Myocyte (in vitro differentiated cells): ENCODE measurements at places on chromosomes 16 and 17.

DNA sequence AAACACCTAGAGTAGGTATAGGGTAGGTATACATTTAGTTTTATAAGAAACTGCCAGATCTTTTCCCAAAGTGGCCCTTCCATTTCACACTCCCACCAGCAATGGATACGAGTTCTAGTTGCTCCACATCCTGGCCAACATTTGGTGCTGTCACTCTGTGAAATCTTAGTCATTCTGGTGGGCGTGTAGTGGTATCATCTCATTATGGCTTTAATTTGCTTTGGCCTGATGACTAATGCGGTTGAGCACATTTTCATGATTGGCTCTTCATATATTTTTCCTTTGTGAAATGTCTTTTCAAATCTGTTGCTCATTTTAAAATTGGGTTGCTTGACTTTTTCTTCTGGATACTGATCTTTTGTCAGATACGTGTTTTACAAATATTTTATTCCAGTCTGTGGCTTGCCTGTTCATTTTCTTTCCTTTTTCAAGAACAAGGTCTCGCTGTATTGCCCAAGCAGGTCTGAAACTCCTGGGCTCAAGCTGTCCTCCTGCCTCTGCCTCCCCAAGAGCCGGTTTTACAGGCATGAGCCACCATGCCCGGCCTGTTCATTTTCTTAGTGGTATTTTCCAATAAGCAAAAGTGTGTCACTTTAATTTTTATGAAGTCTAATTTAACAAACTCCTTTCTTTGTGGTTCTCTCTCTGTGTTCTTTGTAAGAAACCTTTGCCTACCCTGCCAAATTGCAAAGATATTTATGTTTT is 192.4 kb downstream of the SEC14L1 start:
- DNase-seq, result peak; percentile 96

GRCh38 chr17:64572682-64573154 is 65.9 kb downstream of the CEP95 start:
- no peak for DNase-seq

GRCh38 chr17:6701719-6702118 is 11.4 kb downstream of the SLC13A5 start:
- peak; percentile 17 for DNase-seq

DNA sequence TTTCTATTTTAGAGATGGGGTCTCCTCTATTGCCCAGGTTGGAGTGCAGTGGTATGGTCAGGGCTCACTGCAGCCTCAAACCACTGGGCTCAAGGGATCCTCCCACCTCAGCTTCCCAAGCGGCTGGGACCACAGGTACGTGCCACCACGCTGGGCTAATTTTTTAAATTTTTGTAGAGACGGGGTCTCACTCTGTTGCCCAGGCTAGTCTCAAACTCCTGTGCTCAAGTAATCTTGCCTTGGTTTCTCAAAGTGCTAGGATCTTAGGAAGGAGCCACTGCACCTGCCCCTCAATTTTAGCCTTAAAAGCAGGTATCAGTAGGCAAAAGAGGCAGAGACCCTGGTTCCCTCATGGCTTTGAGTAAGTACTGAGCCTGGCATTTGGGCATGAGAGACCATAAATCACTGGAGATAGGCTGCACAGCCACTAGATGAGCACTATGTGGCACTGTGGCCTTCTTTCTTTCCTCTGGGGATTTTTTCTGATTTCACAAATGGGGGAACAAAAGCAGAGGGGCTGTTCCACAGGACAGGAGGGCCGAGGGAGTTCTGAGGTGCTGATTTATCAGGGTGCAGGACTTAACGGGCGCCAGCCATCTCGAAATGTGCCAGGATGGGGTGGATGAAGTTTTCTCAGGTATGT is 82.2 kb downstream of the PLXDC1 start:
- DNase-seq, result peak; percentile 75

- peak; percentile 69 for DNase-seq
Measured at GRCh38 chr17:66948061-66948750, 16.3 kb upstream of the CACNG4 start.

DNA sequence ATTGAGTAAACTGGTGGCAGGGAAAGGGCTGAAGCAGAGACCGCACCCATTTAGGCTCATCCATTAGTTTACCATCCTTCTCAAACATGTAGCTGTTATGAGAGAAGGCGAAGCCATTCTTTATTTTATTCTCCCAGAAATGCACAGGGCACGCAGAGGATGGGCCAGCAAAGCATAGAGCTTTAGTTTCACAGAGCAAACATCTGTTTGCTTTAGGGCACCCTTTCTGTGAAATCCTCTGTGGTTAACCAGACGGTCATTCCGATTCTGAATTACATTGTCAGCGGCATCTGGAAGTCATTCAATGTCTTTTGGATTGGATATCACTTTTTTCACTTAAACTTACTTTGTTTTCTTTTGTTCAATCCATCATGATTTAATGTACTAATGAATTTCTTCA is 96.0 kb downstream of the TOX3 start:
- DNase-seq, result no peak

DNA sequence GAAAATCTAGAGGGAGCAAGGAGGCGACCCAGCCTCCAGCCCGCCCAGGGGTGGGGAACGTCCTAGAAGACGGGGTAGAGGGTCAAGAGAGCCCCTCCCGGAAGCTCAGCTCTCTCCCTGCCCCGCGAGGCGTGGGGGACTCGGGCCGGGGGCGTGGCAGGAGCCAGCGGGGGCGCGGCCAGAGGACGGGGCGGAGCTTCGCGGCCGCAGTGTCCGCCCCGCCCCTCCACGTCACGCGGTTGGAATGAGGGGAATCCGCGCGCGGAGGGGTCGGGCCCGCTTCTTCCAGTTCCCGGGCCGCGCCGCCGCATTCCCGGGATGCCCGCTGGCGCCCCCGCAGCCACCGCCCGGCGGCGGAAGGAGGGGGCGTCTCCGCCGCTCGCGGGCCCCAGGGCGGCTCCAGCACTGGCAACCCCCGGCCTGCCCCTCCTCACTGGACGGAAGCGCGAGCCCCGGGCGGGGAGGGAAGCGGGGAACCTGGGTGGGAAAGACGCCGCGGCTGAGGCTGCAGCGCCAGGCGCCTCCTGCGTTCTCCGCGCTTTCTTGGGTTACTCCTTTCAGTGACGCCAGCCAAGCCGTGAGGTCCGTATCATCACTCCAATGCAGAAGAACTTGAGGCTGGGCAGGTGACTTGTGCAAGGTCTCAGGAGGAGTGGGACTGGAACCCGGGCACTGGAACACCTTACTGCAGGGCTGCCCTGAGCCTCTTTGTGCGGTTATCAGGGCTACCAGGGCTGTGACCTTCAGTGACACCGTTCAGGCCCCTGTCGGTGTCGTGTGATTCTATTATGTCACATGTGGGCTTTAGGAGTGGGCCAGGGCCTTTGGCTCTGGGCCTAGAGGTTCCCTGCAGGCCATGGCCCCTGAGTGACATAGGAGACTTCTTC is 4.3 kb downstream of the MYO1C start:
- peak; percentile 91 for DNase-seq

DNA sequence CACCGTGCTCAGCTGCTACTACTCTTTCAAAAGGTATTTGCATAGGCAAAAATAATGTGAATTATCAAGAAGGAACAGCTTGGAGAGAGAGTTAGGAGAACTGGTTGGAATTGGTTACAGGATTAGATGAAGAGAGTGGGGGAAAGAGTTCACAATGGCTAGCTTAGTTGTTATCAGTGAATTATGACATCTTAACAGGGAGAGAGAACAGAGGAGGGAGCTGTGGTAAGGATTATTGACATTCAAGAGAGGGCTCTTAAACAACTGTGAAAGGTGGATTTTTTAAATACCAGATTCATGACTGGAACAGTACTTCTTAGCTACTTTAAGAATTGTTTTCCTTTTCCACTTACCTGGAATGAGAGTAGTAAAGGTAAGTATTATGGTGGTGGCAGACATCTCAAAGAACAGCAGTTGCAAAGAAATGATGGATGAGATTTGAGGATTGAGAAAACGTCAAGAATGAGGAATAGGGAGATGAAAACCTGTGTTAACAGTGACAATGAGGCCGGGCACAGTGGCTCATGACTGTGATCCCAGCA is 43.9 kb upstream of the SLC5A11 start:
- no peak for DNase-seq

DNA sequence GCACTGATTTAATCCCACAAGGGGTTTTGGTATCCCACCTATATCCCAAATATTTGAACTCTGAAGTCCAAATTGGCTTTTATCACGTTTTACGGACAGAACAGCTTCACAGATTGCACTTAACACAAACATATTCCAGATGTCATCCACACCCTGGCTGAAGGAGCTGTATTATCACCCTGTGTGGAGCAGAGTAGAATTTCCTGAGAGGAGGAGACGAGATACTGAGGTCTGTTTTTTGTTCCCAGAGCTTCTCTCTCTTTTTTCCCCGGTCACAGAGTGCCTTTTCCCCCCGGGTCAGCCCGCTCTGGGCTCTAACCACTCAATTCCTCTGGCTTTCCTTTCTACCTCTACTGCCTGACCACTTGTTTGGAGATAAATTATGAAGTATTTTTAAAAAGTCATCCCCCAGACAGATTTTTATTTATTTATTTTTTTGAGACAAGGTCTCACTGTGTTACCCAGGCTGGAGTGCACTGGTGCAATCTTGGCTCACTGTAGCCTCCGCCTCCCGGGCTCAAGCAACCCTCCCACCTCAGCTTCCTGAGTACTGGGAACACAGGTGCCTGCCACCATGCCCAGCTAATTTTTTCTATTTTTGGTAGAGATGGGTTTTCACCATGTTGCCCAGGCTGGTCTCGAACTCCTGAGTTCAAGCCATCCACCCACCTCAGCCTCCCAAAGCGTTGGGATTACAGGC is 30.7 kb downstream of the DNAH2 start:
- no peak for DNase-seq

- no peak for DNase-seq
Measured at GRCh38 chr16:88866151-88866920, at the start of gene PABPN1L. TSS of gene PABPN1L (minus strand) at chr16:88866660. CDS start at chr16:88866606, 54 bp downstream.

GRCh38 chr16:27639561-27640276 is 89.8 kb downstream of the KATNIP start:
- DNase-seq, result peak; percentile 56

DNA sequence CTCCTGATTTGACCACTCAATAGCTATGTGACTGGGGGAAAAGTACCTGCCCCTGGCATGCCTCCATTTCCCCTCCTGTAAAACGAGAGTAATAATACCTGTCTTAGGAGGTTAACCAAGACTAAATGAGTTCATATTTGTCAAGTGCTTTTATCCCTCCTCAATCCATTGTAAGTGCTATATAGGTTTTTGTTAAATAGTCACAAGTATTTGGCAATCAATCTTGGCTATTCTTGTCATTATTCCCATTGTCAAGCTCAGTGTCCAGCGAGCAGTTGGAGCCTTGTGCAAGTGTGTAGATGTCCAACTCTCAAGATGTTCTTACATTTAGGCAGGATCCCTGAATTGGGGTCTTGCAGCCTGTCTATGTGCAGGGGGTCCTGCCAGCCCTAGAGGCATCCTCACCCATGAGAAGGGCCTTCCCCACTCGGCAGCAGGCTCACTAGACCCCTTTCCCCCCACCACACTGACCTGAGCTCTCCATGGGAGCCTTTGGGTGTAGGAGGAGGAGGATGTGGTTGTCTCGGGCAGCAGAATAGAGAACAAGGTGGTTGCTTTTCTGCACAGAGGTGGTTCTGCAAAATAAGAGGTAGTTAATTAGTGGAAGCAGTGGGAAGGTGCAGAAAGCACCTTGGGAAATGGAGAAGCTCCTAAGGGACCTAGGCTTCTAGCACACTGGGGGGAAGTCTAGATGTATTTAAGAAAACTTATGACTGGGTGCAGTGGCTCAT is 18.0 kb downstream of the PIK3R6 start:
- DNase-seq, result no peak

DNA sequence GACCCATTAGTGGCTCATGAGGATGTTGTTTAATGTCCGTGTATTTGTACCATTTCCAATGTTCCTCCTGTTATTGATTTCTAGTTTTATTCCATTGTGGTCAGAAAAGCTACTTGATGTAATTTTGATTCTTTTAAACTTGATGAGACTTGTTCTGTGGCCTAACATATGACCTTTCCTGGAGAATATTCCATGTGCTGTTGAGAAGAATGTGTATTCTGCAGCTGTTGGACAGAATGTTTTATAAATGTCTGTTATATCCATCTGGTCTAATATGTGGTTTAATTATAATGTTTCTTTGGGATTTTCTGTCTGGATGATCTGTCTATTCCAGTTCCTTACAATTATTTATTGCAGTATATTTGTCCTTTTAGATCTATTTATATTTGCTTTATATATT is 2.9 kb upstream of the ABCA10 start:
- DNase-seq, result peak; percentile 10

- peak; percentile 74 for DNase-seq
Measured at GRCh38 chr17:44352828-44353671, 7.9 kb downstream of the GRN start.

DNA sequence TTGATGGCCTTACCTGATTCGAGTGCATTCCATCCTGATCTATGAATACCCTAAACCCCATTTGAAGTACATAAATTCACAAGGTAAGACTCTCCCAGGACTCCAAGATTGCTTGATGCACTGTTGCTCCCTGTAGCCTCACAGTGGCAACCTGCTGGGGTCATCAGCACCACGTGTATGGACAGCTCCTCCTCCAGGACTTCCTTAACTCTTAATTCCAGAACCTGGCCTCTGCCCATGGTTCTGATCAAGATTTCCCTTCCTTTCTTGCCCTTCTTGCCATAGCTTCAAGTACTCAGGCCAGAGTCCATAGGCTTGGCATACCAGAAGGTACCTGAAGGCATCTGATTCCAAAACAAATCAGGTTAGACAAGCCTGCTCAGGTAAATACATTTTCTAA is 34.0 kb upstream of the NLK start:
- peak; percentile 68 for DNase-seq

GRCh38 chr16:5906351-5906750 is 808.8 kb upstream of the EEF2KMT start:
- DNase-seq, result no peak

DNA sequence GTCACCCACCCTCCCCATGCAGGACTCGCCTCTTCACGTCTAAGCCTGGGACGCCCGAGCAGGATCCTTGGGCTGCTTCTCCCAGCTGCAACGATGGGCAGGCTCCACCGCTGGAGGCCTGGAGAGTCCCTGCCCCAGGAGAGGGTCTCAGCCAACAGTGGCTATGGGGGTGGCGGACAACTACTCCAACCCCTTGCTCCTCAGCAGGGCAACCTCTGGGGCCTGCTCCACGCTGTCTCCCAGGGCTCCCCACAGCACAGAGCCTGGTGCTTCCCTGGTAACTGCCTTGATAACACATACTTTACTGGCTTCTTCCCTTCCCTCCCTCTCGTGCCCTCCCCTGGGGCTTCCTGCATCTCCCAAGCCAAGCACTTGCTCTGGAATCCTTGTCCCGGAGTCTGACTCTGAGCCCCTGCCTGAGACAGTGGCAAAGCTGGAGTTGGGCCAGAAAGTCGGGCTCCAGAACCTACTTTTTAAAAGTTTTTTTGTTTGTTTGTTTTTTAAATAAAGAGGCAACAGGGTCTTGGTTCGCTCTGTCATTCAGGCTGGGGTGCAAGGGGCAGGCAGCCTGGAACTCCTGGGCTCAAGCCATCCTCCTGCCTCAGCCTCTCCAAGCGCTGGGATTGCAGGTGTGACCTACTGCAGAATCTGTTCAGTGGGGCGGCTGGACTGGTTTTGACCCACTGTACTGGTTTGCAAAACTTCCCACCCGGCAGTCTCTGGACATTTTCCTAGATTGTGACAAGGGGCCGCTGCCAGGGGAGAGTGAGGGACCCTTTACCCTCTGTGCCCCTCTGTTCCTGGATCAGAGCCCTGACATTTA is 99.4 kb downstream of the TNFRSF13B start:
- no peak for DNase-seq
